Activated CD4-positive, CD25-positive, alpha-beta regulatory T cell treated with anti-CD3 and anti-CD28 coated beads, Interleukin-2, amount 50 U/mL, for 16 hours (primary cell): ENCODE measurements at places on chromosomes 11 and 22.

DNA sequence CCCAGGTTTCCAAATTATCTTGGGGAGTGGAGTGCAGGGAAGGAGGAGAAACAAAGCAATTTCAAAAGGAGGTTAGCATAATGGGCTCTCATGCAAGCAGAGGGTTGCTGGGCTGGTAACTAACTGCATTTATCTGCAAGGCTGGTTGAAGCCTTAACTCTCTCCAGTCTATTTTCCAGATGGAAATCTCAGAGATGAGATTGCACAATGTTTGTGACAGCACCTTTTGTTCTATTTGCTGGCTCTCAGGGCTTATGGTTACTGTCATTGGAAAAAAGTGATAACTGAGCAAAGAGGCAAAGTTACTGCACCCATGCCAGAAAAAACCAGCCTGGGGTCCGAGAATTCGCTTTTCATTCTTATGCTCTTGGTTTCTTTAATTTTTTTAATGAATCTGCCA is 33.2 kb downstream of the ABCC8 start:
- DNase-seq, result no peak

DNA sequence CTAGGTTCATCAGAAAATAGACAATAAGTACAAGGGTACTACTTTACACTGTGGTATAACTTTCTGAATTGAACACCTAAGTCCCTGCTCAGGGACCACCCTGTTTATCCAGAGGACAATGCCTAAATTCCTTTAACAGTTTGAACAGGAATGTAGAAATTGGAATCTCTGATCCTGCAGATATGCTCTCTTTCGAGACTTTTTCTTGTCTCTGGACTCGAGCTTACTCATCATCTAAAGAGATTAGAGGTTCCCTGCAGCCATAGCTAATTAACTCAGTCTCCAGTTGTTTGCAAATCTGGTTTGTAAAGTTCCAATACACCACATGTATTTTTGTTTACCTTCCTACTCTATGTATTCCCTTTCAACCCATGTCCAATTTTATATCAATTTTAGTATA is 1.0 kb downstream of the HOATZ start:
- DNase-seq, result no peak

DNA sequence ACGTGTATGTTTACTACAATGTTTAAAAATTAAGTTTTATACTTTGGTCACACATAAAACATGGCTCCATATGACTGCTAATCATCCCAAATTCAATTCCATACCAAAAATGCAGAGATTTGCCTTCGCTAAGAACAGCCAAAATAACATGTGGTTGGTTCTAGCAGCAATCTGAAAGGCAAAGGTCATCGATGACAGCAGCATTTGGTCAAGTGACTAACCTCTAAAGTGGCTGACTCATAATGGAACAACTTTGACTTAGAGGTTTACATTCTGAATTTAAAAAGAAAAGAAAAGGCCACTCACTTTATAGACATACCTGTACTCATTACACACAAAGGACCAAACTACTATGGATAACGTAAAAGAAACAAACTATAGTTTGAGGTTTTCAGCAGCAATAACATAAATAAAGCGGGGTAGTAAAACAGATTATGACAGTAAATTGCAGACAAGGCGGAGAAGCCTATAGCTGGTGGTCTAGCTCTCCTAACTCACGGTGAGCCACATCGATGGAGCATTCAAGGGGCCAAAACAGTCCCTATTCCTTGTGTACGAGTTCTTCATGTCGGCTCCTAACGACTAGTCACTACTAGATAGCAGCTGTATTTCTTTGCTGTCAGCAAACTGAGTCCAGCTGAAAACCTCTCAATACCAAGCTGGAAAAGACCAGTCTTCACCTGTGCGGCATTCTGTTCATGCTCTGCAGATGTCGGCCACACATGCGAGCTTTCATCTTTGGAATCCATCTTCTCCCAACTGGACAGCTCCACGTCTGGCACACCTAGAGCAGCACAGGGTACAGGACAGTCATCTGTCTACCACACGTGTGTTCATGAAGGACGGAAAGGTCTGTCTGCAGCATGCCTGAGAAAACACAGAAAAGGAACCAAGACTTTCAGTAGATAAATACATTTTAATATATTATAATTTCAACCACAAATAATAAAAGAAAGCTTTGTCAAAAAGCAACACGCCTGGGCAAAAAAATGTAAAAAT is 42.1 kb downstream of the PRDM10 start:
- DNase-seq, result no peak

- DNase-seq, result no peak
Measured at GRCh38 chr11:109306322-109306721, 115.7 kb upstream of the C11orf87 start.

DNA sequence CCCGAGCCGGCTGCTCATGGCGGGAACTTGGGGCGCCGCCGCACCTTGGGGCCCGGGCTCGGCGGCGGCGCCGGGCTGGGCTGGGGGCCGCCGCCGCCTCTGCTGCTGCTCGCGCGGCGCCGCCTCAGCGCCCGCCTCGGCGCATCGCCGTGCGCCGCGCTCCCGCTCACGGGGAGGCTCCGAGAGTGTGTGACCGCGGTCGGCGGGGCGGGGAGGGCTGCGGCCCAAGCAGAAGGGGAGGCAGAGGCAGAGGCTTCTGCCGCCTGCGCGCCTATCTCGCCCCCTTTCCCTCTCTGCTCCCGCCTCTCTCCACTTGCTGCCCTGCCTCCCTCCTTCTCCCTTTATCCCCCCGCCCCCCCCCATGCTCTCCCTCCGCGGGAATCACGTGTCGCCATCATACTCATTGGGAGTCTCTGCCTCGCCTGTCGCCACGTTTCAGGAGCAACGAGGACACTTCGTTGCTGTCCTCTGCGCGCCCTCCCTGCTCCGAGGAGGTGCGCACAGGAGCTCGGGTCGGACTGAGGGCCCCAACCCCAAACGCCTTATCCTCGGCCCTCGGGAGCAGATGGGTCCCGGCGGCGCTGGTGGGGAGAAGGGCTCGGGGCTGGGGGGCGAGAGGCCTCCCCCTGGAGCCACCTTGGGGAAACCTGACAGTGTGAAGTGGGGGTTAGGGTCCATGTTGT is at the start of gene GUCY1A2:
Gene GUCY1A2, minus strand, starts transcription at position 258 of the 683 bp plus-strand sequence. CDS start 421 bp downstream, outside the sequence.
- DNase-seq, result no peak

DNA sequence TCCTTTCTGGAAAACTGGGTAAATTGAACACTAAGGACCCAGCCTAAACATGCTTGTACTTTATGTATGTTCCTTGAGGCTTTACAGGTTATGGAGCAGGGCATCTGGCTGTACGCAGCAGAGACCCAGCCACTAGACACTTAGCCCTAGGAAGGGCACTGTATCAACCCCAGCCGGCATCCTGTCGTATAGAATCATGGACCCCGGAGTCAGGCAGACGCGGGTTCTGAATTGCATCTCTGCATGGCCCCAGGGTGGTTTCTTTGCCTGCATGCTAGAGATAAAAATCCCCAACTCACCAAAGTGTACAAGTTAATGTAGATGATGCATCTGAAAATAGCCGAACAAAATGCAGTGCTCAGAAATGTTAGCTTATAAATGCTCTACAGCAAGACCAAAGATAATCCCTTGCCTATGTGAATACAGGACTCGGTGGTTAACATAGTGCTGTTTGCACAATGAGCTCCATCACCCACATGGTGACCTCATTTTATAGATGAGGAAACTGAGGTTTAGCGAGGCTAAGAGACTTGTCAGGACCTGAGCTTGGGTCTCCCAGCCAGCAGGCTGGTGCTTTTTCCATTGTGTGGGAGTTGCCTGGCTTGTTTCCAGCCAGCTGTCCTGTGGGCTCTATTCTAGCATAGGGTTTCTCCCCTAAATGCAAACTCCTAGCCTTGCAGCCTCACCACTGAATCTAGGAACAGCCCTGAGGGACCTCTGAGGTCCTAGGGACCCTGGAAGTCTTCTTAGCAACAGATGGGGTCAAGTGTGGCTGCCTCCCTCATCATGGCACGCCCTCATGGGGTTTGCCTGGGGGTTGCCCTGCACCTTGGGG is 7.3 kb downstream of the CD6 start:
- no peak for DNase-seq

- no peak for DNase-seq
Measured at GRCh38 chr11:93662175-93662570, 691 bp downstream of the CEP295 start.

DNA sequence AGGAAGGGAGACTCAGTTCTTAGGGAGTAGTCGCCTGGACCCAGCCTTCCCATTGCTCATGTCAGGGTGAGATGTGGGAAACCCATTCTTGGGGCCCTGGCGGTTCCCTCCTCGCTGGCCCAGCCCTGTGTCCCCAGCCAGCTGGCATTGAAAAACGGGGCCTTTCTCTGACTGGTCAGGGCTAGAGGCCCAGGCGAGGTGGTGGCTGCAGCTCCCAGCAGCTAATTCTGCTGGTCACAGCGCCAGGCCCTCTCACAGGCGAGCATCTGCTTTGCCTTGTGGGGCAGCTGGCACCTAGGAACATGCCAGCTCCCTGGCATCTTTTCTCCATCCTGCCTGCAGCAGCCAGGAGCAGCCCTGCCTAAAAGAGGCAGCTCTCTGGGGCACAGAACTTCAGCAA is 20.1 kb downstream of the TSPAN18 start:
- DNase-seq, result no peak

- DNase-seq, result no peak
Measured at GRCh38 chr11:2094354-2095197, 44.6 kb downstream of the IGF2 start.

DNA sequence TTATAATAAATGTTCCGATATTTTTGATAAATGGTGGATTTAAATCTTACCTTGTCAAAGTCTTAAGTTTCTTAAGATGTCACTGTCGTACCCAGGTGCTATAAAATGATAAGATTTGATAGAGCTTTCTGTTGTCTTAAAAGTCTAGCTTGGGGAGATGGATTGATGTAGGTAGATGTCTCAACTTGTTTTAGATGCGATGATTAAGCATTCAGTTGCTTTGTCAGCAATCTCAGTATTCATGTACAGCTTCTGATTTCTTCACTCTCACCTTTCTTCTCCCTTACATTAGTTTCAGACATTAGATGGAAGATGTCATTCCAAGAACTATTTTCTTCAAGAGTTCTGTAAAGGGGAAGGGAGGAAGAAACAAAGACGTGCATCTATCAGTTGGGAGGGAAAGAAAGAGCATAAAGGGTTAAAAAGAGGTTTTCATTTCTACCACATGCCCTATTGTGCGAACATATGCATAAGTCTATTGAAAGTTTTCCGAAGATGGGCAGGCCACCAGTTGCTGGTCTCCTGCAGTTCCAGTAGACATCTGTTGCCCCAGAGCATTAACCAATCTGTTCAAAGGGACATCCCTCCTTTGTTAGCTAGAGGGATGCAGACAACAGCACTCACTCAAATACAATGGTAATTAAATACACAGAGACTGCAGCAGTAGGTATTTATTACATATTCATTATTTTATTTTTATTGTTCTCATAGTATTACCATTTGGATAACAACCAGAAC is 38.4 kb downstream of the ZC3H12C start:
- no peak for DNase-seq

GRCh38 chr11:67371189-67371910 is 2.0 kb downstream of the CLCF1 start:
- no peak for DNase-seq
